Activated CD8-positive, alpha-beta memory T cell treated with anti-CD3 and anti-CD28 coated beads, Interleukin-2, amount 10 ng/mL, durations not matched to agents 7 days and 5 days (primary cell): ENCODE measurements at places on chromosomes 3 and 15.
A peak's percentile ranks its signal among the peaks of the same experiment; 100 is the strongest.

GRCh38 chr3:121970047-121970446 is 52.0 kb downstream of the ILDR1 start:
- no peak for DNase-seq

- no peak for DNase-seq
Measured at GRCh38 chr3:66255865-66256264, 35.1 kb downstream of the SLC25A26 start.

DNA sequence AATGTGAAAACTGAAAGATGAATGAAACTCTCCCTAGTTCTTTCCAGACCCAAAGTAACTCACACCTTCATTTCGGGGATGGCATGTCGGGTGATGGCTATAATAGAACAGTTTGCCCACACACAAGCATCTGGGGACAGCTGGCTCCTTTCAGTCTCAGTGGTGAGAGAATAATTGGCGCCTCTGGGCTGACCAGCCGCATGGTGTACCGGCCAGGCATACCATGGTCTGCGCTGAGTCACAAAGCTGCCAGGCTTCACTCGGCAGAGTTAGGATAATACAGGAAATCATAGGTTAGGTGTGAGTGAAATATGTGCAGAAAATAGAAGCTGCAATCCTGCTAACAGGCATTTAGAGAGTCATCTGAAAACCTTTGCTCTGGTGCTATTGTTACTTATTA is 80.4 kb upstream of the IGF1R start:
- DNase-seq = no peak

DNA sequence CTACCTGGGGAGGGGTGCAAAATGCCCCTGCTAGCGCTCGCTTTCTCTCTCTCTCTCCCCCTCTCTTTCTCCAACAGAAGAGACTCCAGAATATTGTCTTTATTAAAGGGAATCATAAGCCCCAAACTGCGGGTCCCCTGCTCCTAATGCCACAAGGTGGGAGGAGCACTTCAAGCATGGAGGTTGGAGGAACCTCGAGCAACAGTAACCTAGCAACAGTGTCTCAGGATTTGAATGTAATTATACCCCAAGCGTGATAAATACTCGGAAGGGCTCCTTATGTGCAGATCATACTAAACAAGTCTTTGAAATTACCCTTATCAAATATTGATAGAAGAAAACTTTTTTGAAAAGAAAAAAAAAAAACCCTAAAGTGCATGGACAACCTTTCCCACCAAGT is 582.2 kb upstream of the PPP2R3A start:
- DNase-seq = no peak

DNA sequence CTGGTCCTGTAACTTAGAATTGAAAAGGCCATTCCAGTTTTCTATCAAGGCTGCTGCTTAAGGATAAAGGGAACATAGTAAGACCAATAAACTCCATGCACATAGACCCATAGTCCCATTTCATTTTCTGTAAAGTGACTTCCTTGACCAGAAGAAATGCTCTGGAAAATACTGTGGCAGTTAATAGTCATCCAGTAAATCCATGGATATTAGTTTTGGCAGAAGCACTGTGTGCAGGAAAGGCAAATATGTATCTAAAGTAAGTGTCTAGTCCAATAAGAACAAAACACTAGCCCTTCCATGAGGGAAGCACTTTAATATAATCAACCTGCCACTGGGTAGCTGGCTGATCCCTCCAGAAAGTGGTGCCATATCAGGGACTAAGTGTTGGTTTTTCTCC is 19.3 kb upstream of the MKRN3 start:
- no peak for DNase-seq

DNA sequence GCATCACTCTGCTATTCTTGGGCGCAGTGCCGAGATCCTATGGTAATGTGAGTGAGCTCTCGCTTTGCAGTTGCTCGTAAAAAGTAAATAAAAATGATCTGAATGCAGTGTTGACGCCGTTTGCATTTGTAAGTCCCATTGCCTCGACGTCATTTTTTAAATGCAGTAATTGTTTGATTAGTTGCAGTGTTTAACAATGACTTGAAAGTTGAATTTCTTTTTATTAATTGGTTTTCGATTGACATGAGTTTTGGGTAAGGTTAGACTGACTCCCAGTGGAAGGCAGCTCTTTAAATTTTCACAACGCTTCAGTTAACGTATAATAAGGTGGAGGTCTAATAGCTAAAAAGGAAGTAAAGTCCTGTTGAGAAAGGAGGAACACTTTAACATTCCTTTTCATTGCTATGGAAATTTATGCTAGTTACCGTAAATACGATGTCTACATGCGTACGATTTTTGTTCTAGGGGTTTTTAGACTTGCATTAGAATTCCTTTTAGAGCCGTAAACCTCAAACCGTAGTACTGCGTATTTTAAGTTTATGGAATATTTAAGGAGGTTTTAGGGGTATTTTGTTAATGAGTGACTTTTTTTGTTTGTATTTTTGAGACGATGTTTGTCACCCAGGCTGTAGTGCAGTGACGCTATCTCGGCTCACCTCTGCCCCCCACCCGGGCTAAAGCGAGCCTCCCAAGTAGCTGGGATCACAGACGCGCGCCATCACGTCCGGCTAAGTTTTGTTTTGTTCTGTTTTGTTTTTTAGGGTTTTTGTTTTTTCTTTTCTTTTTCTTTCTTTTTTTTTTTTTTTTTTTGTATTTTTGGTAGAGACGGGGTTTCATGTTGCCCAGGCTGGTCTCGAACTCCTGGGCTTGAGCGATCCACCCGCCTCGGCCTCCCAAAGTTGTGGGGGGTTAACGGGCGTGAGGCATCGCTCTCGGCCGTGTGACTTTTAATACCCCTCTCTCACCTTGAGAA is 1.4 kb downstream of the MORF4L1 start:
- DNase-seq = peak; percentile 69

- no peak for DNase-seq
Measured at GRCh38 chr3:21790466-21790865, 39.5 kb upstream of the ZNF385D start.

DNA sequence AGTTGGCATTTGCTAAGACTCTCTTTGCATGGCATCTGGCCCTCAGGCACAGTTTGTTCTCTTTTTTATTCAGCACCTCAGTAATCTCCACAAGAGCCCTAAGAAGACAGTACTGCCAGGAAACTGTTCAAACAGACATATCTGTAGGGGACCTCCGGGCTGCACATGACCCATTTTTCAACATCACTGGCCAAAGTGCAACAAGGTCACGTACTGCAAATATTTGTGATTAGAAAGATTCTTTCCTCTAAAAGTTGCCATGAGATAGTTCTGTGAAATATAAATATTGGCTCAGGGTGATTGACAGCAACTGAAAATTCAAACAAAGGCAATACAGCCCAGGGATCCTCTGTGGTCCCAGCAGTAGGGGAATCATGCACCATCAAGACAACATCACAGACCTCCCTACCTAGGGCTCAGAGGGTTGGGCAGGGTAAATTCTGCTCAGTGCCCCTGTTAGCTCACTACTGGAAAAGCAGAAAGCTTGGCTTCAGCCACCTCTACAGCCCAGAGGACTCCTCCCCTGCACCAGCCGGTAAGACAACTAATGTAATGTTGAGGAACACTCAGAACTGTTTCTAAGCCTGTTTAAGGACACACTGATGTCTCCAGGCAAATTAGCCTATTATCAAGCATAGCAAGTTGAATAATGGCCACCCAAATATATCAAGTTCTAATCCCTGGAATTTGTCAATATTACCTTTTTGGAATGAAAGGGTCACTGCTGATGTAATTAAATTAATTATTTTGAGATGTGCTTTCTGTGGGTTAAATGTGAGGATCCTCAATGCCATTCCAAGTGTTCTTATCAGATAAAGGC is 117.4 kb upstream of the LPP start:
- DNase-seq = no peak

GRCh38 chr3:159200176-159200575 is 398.3 kb downstream of the MFSD1 start:
- DNase-seq = no peak

DNA sequence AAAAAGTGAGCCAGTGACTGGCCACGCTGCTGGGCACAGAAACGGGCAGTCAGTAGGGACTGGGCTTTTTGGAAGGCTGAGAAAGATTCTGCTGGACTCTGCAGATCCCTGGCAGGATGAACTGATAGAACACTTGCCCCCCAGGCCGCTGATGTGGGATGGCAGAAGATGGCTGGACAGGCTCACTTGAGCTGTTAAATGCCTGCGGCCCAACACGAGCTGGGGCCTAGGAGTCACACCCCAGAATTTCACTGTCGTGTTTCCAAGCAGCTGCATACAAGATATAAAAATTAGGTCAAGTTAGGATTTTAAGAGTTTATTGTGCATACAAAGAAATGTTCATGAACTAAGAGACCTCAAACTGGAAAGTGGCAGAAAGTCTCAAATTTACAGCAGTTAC is 26.9 kb downstream of the GLDN start:
- DNase-seq = no peak

DNA sequence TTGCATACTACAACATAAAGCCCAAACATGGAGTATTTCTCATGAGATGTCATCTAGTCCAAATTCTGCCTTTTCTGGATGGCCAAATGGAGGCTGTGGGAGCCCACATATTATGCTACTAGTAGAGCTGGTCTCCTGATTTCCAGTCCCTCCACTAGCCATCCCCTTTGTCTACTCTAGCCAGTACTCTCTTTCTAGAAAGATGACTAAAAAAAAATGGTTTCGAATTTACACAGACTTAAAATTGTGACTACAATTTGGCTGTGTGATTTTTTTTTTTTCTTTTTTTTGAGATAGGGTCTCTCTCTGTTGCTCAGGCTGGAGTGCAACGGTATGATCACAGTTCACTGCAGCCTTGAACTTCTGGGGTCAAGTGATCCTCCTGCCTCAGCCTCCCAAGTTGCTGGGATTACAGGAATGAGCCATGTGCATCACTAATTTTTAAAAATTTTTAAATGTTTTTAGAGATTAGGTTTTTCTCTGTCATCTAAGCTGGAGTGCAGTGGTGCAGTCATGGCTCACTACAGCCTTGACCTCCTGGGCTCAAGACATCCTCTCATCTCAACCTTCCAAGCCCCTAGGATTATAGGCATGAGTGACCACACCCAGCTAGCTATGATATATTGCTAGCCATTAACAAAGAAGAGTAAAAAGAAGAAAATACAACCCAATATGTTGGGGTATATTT is 273.9 kb downstream of the ADAMTSL3 start:
- no peak for DNase-seq

DNA sequence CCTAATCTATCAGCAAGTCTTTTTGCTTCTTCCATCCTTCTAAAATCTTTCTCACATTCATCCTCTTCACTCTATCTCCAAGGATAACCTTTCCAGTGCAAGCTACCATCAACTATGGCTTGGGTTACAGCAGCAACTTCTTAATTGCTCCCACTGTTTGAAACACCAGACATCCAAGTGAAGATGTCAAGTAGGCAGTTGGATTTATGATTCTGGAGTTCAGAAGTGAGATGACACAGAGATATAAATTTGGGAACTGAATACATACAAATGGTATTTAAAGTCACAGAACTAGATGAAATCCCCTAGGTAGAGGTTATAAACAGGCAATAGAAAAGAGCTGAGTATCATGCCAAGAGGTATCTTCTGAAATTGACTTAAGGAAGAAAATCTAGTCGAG is 3.7 kb downstream of the UBR1 start:
- DNase-seq = no peak

DNA sequence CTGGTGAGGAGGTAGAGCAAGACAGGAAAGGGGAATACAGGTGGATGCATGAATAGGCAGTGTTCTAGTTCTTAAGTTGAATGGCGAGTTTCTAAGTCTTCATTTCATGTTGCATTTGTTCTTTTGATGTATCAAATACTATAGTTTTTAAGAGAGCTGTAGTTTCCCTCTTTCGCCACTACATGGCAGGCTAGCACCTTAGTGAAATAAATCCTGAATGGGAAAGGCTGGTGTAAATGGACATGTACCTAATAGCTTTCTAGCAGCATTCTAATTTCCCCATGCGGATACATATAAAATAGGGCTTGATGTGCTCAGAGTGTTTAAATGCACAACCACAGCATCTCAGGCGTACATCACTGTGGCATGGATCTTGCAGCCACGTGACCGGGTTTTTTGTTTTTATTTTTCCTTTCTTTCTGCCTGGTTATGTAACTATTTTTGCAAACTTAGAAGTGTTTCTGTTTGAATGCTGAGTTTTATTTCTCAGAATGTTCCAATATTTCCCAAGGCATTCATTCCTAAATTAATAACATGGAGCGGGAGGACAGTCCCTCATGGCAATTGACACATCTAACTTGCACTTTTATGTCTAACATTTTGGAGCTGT is 23.5 kb upstream of the CLN6 start:
- no peak for DNase-seq

- no peak for DNase-seq
Measured at GRCh38 chr3:102302020-102302419, 132.8 kb upstream of the ZPLD1 start.

DNA sequence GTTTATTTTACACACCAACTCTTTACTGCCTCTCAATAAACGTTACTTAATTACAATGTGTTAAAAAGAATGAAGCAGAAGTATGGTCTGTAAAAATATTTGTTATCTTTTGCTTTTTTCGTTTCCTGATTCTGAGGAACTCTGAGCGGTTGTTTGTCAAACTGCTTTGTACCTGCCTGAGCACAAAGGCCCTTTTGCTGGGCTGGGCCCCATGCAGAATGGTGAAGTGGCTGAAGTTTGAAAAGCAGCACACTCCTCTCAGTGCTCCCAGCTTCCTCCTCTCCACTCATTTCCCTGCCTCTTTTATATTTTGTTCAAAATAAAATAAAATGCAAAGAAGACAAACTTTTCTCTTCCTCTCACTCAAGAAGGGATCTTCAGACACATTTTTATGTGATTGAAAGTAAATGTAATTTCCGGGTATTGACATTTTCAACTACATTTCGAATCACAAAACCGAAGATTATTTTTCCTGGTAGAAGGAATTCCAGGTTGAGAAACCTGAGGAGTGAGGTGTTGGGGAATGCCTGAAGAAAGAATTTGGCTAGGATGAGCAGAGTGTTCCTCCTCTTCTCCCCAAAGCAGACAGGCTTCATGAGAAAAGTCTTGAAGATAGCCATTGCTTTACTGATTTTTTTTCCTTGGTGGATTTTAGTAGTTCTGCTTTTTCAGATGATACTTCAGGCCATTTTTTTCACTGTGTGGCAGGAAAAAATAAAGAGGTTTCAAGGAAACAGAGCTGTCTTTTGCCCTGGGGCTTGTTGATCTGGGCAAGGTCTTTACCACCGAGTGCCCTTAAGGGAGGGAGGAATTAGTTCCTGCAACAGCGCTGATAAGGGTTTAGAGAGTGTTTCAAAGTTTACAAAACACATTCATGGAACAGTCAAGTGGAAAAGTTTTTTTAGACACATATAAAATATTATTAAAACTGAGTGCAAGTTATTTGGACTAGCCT is 229.8 kb downstream of the NFKBIZ start:
- no peak for DNase-seq

- DNase-seq = no peak
Measured at GRCh38 chr3:129398803-129399144, 29.7 kb downstream of the EFCAB12 start.
